ENCODE measurements at places on chromosomes 3 and 15.

DNA sequence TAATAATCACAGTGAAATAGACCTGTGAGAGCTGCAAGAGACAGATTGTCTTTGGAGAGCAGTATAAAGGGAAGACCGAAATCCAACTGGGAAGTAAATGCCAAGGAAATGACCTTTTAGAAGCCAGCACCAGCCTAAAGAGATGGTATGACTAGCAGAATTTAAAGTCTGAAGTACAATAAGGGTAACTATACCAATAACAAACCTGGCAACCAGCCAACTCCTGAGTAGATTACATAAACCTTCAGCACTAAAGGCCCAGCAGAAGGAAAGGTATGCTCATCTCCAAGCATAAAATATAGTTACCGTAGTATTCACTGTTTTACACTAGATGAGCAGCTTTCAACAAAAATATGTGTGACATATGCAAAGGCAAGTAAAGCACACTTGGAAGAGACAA lies 155.1 kb upstream of the SATB1 start:
- no peak for DNase-seq

- DNase-seq, result no peak
Measured at GRCh38 chr3:41503998-41504623, 304.8 kb downstream of the CTNNB1 start.

DNA sequence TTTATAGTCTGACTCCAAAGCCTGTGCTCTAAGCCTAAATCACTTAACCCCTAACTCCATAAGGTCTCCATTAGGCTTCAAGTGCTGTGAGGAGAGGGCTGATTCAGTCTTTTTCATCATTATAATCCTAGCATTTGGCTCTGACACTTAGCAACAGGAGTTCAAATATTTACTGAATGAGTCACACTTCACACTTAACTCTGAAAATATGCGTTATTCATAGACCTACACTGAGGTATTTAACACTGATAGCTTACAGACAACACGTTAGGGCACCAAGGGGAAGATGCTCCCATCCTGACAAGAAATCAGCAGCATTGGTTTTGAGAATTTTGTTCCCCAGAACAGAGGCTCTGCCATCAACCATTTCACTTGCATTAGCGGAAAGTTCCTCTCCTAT lies 53.5 kb downstream of the MSL2 start:
- no peak for DNase-seq

DNA sequence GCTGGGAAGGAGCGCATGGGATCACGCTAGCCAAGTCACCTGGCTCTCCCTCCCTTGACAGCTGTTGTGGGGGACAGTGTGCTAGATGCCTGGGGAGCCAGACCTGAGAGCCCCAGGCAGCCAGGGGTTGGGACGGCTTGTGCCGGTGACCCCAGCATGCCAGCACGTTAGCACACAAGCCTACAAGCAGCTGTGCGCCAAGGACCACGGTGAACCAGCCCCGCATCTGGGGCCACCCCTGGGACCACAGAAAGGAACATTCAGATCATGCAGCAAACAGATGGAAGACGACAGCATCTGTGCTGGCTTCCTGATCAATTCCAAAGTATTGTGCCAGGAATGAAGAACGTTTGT lies 64.8 kb downstream of the NTRK3 start:
- no peak for DNase-seq

DNA sequence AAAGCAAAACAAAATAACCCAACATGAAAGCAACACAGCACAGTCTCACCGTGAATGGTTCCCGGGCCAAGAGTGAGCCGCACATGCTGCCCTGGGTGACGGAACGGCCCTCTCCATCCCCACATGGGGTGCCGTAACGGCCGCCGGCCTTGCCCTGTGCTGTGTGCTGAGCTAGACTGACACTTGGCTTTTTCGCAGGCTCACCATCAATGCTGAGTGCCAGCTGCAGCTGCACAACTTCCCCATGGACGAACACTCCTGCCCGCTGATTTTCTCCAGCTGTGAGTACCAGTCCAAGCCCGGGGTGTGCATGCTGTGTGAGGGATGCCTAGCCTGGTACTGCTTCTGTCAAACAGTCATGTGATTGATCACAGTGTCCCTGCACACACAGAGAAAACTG lies 357.6 kb downstream of the GABRG3 start:
- no peak for DNase-seq

DNA sequence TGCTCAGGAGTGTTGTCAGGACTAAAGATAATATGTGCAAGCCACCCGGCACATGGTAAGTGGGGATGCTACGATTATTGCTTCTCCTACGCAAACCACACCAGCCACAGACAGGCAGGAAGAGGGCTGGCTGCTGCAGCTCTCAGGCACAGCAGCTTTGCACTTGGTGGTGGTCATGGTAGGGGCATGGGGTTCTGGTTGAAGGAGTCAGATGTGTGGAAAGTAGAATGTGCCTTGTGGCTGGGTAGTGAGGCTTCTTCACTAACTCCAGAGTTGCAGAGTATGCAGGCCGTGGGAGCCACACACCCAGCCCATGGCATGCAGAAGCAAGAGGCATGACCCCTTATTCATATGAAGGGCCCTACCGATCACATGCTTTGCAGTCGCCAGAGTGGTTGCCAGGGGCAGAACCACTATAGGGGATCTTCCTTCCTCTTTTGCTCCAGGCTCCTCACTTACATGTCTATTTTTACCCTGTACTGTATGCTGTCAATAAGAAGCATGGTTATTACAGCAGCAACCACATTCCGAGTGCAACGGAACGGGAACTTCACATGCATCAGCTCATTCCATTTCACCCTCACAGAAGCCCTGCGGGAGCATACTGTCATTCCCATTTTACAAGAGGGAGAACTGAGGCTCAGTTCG lies 59.2 kb upstream of the HERC1 start:
- no peak for DNase-seq

GRCh38 chr3:105793040-105793439 lies 75.8 kb downstream of the CBLB start:
- no peak for DNase-seq

GRCh38 chr3:171177553-171177952 lies 151.0 kb upstream of the SLC2A2 start:
- DNase-seq, result no peak

DNA sequence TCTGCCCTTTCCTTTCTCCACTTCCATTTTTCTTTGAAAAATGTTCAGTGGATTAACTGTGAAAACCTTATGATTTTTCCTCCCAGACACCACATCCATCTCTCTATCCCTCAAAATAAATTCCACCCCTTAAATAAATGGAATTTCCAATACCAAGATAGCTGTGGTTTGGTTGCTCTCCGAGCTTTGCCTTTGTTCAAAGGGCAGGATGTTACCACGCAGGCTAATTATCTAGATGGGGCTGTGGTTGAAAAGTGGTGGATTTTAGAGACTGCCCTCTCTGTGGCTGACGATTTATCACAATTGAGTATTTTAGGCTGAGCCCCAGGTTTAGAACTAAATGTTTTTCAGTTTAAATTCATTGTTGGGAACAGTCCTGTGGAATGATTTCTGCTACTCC lies 36.9 kb upstream of the CMSS1 start:
- no peak for DNase-seq

GRCh38 chr3:134576426-134576825 lies 74.4 kb downstream of the KY start:
- DNase-seq, result no peak

DNA sequence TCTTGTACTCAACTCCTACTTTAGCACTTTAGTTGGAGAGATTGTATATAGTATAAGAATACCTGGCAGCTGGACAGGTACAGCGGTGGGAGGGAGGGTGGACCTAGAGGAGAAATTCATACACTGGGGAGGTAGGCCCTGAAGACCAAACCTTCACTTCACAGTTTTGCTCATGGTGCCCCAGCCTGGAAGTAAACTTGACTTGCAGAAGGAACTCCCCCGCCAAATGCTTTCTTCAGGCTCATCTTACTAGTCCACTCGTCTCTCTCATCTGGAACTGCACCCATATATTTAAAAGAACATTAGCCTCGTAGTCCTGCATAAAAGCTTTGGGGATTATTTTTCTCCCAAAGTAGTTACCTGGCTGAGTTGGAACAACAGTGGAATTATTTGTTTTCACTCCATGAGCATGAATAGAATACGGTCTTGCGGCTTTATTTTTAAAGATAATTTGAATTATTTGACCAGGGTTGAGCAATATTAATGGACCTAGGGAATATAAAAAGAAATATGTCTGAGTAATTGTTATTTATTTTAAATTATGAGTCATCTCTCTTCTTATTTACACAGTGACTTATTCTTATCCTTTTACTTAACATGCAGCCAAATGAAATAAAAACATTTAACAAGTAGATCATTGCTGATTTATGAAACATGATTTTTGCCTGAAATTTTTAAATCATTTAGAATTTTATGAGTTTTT lies 25.5 kb upstream of the CP start:
- DNase-seq, result no peak

DNA sequence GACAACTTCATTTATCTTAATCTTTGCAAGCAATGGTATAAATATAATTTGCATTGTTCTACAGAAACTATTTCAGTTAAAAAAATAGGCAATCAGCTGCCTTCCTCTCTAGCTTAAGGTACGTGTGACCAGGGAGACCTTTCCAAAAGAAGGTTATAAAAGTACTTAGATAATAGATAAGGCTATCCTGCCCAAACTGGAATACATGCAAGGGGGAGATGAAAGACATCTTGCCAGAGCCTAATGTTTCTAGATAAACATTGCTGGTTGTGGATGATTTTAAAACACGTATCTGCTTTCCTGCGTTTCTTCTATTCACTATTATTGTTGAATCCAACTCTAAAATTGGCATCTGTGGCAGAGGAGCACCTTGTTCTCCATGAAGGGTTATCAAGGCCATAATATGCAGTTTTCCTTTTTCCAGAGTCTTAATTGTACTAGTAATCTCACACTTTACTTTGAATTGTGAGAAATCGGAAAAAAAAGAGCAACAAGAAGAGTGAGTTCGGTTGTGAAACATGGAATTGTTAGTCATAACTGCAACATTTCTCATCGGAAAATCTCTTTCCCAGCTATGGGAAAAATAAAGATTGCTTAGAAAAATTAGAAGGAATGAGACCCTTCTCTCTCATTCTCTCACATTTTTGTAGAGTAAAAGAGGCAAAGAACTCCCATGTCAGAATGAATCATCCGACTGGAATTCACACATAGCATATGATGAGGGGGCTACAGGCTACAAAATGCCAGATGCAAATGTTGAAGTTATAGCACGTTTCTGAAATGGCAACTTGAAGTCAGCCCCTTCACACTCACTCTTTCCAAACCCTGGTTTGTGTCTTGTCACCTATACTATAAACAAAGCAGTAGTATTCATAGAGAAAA lies 936.1 kb upstream of the NR2F2 start:
- no peak for DNase-seq

DNA sequence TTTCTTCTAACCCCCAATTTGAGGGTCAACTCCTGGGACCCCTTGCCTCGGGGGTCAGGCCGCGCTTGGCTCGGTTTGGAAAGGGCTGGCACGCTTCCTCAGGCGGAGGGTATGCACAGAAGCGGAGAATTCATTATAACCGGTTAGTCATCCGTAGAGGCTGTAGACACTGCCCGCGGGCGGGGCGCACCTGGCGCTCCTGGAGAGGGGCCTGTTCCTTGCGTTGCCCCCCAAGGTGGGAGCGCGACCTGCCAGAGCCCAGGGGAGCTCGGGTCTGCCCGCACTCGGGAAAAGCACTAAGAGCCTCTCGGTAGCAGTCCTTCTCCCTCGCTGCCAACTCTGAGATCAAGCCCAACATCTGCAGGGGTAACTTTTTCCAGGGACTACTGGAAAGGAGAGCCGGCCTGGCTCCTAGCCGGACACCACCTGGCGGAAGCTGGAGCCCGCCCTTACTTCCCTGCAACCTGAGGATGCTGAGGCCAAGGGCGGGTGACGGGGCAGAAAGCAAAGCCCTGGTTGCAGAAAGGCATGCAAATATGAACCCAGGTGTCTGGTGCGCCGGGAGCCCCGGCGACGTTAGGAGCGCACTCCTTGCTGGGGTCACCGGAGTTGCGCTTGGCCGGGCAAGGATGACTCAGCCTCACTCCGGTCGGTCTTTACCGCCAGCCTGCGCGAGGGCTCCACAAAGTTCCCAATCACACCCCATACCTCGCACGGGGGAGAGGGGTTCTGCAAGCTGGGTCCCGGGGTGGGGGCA lies 1.5 kb upstream of the CACNA2D3 start:
- DNase-seq, result no peak

All from H1 (cell line).